ENCODE measurements at places on chromosomes 3 and 15.

DNA sequence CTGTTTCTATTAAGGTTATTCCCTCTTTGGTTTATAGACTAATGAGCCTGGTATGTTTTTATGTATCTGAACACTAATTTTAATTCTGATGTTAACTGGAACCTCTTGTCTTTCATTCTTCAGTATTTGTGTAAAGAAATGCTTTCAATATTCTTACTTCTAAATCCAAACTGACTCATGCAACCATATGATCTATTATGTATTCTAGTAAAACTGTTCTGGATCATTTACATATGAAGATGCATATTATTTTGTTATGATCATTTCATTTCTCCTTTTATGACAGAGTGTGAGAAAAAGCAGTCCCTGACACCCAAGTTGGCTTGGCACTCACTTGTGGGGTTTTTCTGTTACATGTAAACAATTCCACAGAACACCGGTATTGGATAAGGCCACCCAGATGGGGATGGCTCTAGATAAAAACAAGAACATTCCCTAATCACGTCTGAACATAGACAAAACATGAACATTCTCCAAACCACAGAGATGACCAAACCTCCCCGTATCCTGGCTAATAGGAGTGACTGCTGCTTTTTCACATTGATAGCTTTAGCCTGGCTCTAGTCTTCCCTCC is 72.2 kb upstream of the EPHB3 start:
- no peak for DNase-seq

- DNase-seq, result no peak
Measured at GRCh38 chr15:80769829-80770705, 9.1 kb upstream of the CEMIP start.

- no peak for DNase-seq
Measured at GRCh38 chr3:36149447-36149865, 230.8 kb upstream of the STAC start.

DNA sequence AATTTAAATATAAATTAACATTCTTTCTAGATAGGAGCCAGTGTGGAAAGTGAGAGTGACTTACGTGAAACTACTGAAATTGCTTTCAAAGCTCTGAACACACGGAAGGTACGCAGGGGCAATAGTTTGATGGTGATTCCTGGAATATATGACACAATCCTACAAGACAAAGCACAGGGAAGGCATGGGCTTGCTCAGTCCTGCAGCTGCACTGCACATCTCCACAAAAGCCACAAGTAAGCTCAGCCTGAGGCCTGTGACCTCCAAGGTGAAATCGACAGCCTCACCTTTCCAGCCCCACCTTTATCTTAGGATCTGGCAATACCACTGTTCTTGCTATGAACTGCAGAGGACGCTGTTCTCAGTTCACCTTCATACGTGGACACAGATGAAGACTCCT is 109.3 kb upstream of the SCN10A start:
- DNase-seq, result no peak

DNA sequence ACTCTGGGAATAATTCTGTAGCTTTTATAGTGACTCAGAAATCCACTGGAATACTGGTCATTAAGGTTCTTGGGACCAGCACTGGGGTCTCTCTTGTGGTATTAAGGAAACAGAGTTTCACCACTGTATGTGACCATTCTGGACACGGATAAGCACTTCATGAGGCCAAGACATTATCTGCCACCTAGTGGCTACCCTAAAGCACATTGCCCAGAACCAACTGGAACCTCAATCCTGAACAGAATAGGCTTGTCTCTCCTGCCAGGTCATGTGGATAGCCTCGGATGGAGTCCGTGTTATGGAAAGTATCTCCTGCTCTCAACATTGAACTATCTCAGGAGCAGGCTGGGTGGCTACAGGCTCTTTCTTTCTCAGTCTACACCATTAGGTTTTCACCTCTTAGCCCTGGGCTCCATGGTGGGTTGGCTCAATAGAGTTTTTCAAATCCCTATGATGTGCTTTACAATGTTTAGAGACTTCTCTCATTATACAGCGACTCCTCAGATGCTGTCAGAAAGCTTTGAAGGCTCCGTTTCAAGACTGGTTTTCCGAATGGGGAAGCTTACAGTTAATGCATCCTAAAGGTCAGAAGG is 167.6 kb upstream of the ST8SIA2 start:
- DNase-seq, result no peak

DNA sequence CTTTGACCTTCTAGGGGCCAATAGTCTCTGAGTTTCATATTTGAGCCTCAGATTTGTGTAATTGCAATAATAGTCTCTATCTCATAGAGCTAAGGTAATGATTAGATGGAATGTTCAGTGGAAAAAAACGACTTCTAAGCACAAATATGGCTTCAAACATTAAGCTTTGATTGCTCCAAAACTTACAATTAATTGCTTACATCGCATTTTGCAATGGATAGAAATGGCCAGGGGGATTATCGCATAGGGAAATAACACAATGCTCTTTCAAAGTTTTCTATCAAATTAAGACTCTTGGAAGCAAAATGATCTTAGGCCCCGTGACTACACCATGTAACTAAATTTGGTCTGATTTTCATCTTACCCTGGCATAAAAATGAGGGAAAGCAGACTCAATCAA is 888.6 kb downstream of the AGBL1 start:
- no peak for DNase-seq

DNA sequence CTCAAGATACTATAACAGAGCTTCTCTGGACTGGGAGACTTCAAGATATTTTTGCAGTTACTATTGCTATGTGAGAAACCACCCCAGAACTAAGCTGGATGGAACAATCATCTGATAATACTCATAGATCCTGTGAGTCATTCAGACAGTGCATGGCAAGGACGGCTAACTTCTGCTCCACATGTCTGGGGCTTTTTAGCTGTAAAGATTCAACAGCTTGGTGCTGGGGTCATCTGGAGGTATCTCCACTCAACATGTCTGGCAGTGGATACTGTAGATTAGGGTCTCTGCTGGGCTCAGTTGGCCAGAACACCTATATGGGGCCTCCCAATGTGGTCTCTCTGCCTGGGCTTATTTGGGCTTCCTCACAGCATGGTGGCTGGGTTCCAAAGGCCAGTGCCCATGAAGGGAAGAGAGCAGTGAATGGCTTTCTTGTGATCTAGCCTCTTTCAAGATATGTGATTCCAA is 117.3 kb upstream of the SLC7A14 start:
- DNase-seq, result no peak

DNA sequence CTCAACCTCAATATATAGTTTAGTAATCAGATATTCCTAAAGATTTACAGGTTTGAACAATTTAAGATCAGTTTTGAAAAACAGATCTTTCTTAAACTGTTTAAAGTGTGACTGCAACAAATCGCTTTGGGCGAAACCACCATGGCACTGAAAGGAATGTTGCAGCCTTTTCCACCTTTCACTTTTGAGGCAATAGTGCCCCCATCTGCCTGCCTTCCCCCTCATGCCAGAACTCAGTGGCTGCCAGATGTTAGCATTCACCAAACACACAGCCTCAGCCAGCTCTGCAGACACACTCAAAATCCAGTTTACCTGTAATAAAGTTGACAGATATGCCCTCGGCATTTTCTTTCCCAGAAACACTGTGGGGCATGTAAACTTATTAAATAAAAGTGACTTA is 3.3 kb downstream of the LYSMD4 start:
- DNase-seq, result no peak

DNA sequence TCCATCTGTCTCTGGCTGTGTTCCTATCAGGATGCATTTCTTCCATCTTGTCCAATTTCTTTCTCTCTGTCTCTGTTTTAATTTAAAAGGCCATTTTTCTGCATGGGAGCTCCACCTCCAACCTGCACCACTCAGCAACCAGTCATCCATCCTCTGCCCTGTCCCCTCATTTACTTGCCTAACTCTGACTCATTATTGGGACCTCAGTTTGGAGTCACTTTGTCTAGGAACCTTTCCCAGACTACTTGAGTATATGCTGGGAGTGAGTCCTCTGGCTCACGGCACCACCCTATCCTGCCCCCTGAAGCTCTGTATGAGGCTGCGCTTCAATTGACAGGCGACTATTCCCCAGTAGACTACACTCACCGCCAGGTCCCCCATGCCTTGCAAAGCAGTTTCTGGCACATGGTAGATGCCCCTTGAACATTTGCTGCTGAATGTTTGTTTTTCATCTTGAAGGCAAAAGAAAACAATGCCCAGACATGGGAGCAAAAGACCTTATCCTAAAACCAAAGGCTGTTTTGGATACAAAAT is 513.3 kb upstream of the CFAP20DC start:
- DNase-seq, result no peak

DNA sequence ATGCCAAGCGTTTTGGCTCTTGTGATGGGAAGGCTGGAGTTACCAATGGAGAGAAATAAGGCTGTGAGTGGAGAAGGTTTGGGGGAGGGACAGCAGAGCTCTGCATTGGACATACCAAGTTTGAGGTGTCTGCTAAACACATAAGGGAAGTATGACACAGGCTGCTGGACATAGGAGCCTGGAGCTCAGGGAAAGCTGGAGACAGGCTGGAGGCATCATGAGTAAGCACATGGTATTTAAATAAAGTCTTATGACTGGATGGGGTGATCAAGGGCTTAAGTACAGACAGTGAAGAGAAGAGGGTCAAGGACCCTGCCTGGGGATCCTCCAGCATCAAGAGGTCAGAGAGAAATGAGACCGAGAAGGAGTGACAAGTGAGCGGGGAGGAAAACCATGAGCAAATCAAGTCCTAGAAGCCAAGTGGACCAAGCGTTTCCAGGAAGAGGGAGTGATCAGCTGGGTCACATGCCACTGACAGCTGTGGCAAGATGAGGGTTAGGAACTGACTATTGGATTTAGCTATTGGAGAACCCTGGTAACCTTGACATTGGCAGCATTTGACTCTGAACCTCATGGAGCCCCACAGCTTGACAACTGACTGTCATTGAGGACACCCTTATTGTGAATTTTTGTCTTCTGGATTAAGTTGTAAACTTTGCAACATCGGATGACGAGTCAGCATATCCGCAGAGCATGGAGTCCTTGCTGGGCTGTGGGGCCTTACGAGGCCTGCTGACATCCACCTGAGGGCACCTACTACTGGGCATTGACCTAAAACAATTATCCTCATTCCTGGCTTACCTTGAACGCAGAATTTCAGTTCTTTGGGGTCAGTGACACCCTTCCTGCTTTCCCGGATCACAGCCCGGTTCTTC is 78.7 kb upstream of the ETV5 start:
- DNase-seq, result no peak

- no peak for DNase-seq
Measured at GRCh38 chr3:18061737-18062656, 319.6 kb upstream of the TBC1D5 start.

DNA sequence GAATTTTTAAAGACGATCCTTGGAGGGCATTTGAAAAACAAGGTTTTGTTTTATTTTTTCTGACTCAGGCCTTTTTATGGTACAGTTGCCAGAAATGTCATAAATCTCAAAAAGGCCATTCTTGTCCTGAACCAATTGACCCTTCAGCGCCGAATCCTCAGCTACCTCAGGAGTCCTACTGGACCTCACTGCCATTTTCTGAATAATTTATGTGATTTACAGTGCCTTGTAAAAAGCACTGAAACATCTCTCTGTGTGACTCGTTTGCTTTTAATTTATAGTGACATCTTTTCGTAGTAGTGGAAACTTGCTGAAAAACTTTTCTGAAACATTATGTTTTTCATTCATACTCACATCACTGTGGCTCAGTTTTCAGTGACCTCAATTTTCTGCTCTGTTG is 72.2 kb upstream of the ARL6 start:
- no peak for DNase-seq

- peak; percentile 69 for DNase-seq
Measured at GRCh38 chr3:125051715-125052581, 3.8 kb downstream of the HEG1 start.

DNA sequence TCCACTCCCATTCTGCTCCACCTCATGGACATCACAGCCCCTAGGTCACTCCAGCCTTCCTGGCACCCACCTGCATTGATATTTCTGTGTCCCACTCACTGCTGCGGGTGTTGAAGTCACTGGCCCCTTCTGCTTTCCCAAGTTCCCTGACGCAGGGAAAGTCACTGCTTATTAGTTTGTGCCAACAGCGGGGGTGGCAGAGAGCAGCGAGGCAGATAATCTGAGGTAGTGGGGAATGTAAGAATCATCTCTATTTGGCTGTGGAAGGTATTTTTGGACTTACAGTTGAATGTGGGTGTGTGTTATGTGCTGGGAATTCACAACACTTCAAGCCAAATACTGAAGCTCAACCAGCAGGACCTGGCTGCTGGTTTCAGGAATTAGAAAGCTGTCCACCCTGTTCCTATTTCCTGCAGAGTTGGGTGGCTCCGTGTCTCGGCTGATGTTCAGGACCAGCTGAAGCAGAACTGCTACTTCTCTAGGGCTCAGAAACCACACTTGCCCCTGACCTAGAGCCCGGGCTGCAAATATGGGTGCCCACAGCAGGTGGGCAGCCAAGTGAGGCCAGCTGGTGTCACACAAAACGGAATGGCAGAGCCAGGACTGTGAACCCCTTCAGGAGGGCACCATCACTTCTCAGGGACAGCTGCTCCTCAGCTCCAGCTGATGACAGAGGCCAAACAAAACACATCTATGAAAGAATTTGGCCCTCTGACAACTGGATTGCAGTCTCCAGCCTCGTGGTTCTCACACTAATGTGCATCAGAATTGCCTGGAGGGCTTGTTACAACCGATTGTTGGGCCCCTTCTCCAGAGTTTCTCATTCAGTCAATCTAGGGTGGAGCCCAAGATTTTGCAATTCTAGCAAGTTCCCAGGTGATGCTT is 57.7 kb downstream of the SEMA5B start:
- DNase-seq, result no peak

GRCh38 chr15:38084289-38084688 is 149.8 kb downstream of the TMCO5A start:
- no peak for DNase-seq

- no peak for DNase-seq
Measured at GRCh38 chr3:168341956-168342936, 246.5 kb upstream of the GOLIM4 start.

DNA sequence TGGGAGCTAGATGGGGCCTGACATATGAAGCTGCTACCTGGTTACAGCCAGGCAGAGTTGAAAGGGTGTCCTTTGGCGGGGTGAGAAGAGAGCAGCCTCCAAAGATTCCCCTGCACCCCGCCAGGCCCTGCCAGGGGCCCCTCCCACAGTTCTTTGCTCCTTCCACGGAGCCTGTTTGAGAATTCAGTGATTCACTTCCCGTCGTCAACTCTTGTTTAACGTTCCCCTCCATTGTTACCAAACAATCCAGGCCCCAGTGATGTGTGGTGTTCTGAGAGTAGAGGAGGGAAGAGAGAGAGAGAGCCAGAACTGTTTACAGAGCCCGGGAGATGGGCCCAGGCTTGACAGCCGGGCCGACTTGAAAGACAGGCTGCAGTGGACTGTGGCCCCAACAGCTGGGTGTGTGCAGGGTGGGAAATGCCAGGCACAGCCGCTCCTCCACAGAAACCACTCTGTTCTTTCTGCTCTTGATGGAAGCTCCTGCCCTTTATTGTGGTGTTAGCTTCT is 81.5 kb downstream of the SMAD3 start:
- no peak for DNase-seq

- no peak for DNase-seq
Measured at GRCh38 chr3:146466604-146467003, 2.8 kb downstream of the PLSCR2 start.

DNA sequence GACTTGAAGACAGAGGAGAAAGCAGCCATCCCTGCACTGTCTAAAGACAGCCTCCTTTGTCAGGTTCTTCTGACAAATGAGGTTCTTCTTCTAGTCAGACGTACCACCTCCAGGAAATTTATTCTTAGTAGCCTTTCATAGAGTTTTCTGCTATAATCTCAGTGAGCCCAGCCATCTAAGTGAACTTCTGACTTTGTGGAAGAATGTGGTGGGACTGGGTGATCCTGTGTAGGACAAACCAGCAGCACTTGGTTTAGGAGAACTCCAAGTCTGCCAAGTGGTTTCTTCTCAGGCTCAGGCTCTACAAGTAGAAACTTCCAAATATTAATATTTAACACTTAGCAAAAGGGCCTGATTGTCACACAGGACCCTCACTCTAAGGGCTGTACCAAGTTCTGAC is 52.1 kb downstream of the TIPARP start:
- DNase-seq, result no peak
